ENCODE measurements at places on chromosomes 7 and 10. TPM values are rescaled to one million over a fixed set of nuclear protein-coding genes. Genes with fewer than 3 reads are reported as not detected.

The GIMAP5 gene
- total RNA-seq, result not detected

The SNX10 gene
- total RNA-seq, result 4.3 TPM

The CACNA2D1 gene
- total RNA-seq, result 8.3 TPM

The CDC14C gene
- not detected for total RNA-seq

The C10orf62 gene
- total RNA-seq, result 0.12 TPM

The EPDR1 gene
- 70.4 TPM for total RNA-seq

The PDZD7 gene
- total RNA-seq, result 1.2 TPM

The CFTR gene
- not detected for total RNA-seq

The KAZALD1 gene
- total RNA-seq, result 2.8 TPM
